ENCODE measurements at places on chromosomes 1 and 21. TPM values are rescaled to one million over a fixed set of nuclear protein-coding genes. Genes with fewer than 3 reads are reported as not detected.

Gene TSTD1
- total RNA-seq = 29.2 TPM

Gene CFHR4
- total RNA-seq = not detected

Gene ARHGAP30
- total RNA-seq = 0.43 TPM

Gene TAS1R1
- not detected for total RNA-seq

Measured in pancreas (tissue), 10 donors.